Cortex of kidney (tissue), 1 donor: ENCODE measurements at places on chromosomes 6 and 20.

- DNase-seq = no peak
These were observed 18.8 kb upstream of the BACH2 start for GRCh38 chr6:90315354-90315950.

DNA sequence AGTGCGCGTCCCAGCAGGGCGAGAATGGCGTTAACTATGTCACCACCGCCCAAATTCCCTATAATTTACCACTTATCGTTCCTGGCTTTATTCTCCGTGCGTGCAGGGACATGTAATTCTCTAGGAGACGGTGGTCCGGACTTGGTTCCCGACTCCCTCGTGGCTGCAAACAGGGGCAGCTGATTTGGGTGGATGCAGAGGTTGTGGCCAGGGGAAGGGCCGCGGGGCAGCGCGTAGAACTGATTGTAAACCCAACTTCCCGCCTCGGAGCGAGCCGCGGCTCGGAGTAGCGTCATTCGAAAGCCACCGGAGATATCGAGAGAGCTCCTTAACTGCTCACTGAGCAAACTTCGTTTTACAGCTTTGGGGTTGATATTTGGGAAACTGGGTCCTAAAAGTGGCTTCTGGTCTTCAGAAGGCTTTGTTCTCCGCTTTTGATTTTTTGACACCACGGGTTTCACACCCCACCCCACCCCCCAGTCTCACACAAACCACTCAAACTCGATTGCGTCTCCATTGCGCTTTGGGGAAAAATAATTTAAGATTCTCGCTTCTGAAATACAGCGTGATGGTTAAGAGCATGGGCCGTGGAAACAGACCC, 17.5 kb upstream of the ZSCAN9 start:
- DNase-seq = no peak

- no peak for DNase-seq
These were observed 434.7 kb upstream of the SOX4 start for GRCh38 chr6:21158873-21159272.

GRCh38 chr6:107114926-107115694, at the start of gene BEND3:
TSS of gene BEND3 (minus strand) at chr6:107115515. CDS start at chr6:107099285, 16,230 bp downstream.
- no peak for DNase-seq

- DNase-seq = no peak
These were observed 14.1 kb upstream of the EMILIN3 start for GRCh38 chr20:41380551-41381193.

DNA sequence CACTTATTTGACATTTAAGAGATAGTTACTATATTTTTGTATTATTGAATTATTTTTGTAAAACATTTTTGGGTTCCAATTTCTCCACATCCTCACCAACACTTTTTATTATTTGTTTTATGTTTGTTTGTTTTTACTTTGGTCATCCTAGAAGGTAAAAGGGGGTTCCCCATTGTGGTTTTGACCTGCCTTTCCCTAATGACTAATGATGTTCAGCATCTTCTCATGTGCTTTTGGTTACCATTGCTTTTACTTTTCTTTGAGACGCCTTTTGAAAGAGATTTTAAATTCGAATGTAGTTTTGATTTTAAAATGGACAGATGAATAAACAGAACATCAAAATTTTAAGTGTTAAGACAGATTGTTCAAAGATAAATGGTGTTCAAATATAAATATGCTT, 46.9 kb downstream of the AK9 start:
- no peak for DNase-seq

GRCh38 chr20:23096097-23096496, 10.0 kb upstream of the CD93 start:
- DNase-seq = no peak

GRCh38 chr20:41447006-41447405, 80.4 kb upstream of the EMILIN3 start:
- DNase-seq = no peak

GRCh38 chr6:166333172-166333995, 9.0 kb downstream of the SFT2D1 start:
- DNase-seq = no peak

- no peak for DNase-seq
These were observed 31.3 kb upstream of the SH3BGRL2 start for GRCh38 chr6:79599725-79600259.

GRCh38 chr20:32602273-32602672, 17.1 kb upstream of the NOL4L start:
- no peak for DNase-seq

DNA sequence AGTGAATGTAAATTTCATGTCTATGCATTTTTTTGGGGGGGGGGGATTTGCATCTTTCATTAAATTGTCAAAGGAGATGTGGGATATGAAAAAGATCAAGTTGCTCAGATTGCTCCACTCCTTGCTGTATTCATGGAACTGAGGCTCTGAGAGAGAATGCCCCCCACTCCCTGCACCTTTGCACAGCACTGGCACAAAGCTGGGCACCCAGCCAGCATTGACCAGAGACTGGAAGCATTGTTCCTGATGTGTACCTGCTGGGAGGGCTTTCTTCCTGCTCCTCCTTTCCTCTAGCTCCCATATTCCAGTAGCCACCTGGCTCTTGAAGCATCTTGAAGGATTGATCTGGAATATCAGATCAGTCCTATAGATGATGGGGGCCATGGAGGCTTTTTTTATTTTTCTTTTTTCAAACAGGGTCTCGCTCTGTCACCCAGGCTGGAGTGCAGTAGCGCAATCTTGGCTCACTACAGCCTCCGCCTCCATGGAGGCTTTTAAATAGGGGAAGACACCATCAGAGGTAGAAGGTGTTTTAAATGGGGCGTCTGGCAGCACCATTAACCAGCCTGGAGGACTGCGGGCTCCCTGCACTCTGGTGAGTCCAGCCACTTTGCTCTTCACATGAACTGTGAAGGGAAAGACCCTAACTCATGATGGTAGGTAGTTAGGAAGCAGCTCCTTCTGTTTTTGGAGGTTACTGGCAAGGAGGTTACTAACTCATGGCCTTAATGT, 10.9 kb downstream of the DUSP15 start:
- DNase-seq = no peak

DNA sequence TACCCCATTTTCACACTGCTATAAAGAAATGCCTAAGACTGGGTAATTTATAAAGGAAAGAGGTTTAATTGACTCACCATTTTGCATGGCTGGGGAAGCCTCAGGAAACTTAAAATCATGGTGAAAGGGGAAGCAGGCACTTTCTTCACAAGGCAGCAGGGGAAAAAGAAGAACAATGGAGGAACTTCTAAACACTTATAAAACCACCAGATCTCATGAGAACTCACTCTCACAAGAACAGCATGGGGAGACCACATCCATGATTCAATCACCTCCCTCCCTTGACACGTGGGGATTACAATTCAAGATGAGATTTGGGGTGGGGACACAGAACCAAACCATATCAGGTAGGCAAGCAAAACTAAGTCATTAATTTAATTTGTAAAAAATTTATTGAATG, 343.2 kb downstream of the FRK start:
- DNase-seq = no peak

DNA sequence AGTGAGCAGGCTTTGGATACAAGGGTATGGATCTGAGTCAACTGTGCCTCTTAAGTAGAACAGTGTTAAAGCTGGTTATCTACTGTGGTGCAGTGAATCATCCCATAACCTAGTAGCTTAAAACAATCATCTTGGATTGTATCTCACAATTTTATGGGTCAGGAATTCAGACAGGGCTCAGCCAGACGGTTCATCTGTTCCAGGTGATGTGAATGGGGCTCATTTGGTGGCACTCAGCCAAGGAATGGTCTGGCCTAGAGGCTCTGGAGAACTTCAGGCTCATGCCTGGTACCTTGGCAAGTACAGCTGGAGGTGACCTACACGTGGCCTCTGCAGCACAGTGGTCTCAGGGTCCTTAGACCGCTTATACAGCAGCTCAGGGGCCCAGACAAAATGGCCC, 11.2 kb upstream of the CDH4 start:
- no peak for DNase-seq

GRCh38 chr6:89527634-89528033, 94.7 kb downstream of the ANKRD6 start:
- no peak for DNase-seq

DNA sequence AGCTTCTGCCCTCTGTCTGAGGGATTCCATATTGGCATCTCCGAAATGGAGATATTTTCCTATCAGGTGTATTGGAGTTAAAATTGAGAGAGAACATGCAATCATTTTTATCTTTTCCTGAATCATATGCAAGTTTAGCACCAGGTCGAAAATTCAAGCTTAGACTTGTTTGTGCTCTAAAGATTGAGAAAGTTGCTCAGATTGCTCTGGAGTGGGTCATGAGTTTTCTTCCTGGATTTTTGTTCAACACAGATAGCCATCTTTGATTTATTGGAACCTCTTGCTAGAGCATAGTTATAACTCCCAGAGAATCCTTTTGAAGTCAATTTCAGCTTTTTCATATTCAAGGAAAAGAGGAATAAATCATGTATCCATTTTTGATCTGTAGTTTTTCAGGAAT, 373.5 kb upstream of the FLRT3 start:
- DNase-seq = no peak

DNA sequence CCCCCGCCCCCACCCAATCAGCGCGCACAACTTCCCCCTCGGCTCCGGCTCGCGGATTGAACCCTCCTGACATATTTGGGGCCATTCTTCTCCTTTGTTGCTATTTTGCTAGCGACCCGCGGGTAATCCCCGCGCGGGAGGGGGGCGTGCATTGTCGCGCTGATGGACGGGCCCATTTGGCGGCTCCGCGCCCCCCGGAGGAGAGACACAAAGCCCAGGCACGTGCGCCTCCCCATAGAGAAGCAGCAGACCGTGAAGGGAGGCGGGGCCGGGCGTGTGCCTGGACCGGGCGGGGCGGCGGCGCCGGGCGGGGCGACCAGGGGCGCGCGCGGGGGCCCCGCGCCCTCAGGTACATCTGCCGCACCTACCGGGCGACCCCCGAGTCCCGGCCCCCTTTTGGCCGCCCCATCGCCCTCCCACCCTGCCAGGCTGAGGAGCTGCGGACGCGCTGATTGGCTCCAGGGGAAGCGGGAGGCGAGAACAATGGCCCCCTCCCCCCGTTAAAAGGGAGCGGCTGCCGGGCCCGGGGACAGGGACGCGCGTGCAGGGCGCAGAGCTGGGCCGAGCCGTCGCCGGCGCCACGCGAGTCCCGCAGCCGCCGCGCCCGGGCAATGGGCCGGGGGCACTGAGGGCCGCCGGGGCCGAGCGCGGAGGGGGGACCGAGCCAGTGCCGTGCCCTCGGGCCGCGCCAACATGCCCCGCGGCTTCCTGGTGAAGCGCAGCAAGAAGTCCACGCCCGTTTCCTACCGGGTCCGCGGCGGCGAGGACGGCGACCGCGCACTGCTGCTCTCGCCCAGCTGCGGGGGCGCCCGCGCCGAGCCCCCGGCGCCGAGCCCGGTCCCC, at the start of gene INSM1:
Gene INSM1, plus strand, starts transcription at position 530 of the 843 bp plus-strand sequence. Its CDS starts 164 bp downstream, at position 694.
- no peak for DNase-seq
